ENCODE measurements at places on chromosomes 13 and 19. TPM values are rescaled to one million over a fixed set of nuclear protein-coding genes. Genes with fewer than 3 reads are reported as not detected.

Gene TMEM238
- not detected for total RNA-seq

Gene TSSK6
- 0.10 TPM for total RNA-seq

Gene ANGPTL8
- not detected for total RNA-seq

Gene OCEL1
- total RNA-seq: 2.4 TPM

Gene IQCN
- 0.10 TPM for total RNA-seq

Gene CABP5
- total RNA-seq: not detected

Gene AMER2
- total RNA-seq: not detected

Gene ZNF850
- 3.9 TPM for total RNA-seq

Gene IGFLR1
- 14.1 TPM for total RNA-seq

Gene PLK5
- not detected for total RNA-seq

Gene CLEC11A
- total RNA-seq: 19.5 TPM

Gene SNRPD2
- total RNA-seq: 447 TPM

Gene CLEC17A
- total RNA-seq: not detected

Gene ZNF559
- 6.5 TPM for total RNA-seq

Gene ELAVL3
- total RNA-seq: not detected

Gene ERFL
- not detected for total RNA-seq

Gene MEIOSIN
- total RNA-seq: not detected

Gene PEG3
- total RNA-seq: 0.60 TPM

Gene TBC1D17
- 18.0 TPM for total RNA-seq

Gene HIPK4
- not detected for total RNA-seq

Gene ZNF577
- total RNA-seq: 0.87 TPM

Gene KRTDAP
- total RNA-seq: not detected

Gene C1QTNF9
- total RNA-seq: not detected

Gene NUFIP1
- 3.1 TPM for total RNA-seq

Gene TNFSF9
- 1.0 TPM for total RNA-seq

Gene FLT1
- 74.6 TPM for total RNA-seq

Gene KLC3
- total RNA-seq: not detected

Gene ZNF578
- total RNA-seq: 2.0 TPM

Gene ZNF20
- 2.1 TPM for total RNA-seq

Gene ZNF547
- total RNA-seq: 0.53 TPM

Gene VSTM2B
- not detected for total RNA-seq

Gene KCNJ14
- 0.39 TPM for total RNA-seq

Gene SEMA6B
- total RNA-seq: 187 TPM

Gene SYCN
- total RNA-seq: not detected

Gene LSR
- 0.93 TPM for total RNA-seq

Gene FLT3LG
- total RNA-seq: 7.9 TPM

Gene DNAJC15
- total RNA-seq: 25.2 TPM

Gene ZNF841
- total RNA-seq: 6.7 TPM

Gene ZNF90
- 3.5 TPM for total RNA-seq

Gene TEAD2
- total RNA-seq: 65.2 TPM

Gene TEKTIP1
- not detected for total RNA-seq

Gene CC2D1A
- total RNA-seq: 19.9 TPM

Gene FARP1
- 20.9 TPM for total RNA-seq

Data from mammary microvascular endothelial cell (primary cell).